ENCODE measurements at places on chromosomes 3 and 15.

GRCh38 chr3:51798411-51798963, 19.4 kb upstream of the IQCF6 start:
- no peaks in the 10 kb centered on the region for H3K4me1 ChIP-seq
- no peak for DNase-seq
- no peak overlapping the region for H3K4me3 ChIP-seq
- no peak overlapping the region for H3K27ac ChIP-seq

DNA sequence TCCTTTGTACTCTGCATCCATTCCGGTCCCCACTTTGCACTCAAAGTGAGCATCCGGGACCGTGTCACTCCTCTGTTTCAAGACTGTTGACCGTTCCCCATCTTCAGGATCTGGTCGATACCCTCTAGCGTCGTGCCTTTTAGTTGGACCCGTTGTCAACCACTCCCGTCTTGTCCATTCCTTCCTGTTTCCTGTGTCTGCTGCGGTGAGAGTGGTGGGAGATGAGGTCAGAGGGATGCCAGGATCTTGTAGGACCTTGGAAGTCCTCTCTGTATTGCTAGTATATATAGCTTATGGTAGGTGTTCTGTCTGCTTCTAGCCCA, 624 bp downstream of the BRK1 start:
- H3K4me1 ChIP-seq, result no peaks in the 10 kb centered on the region
- H3K36me3 ChIP-seq, result peaks cover 2% of the 10 kb centered on the region
- H3K27ac ChIP-seq, result no peak overlapping the region
- DNase-seq, result peak; percentile 22

DNA sequence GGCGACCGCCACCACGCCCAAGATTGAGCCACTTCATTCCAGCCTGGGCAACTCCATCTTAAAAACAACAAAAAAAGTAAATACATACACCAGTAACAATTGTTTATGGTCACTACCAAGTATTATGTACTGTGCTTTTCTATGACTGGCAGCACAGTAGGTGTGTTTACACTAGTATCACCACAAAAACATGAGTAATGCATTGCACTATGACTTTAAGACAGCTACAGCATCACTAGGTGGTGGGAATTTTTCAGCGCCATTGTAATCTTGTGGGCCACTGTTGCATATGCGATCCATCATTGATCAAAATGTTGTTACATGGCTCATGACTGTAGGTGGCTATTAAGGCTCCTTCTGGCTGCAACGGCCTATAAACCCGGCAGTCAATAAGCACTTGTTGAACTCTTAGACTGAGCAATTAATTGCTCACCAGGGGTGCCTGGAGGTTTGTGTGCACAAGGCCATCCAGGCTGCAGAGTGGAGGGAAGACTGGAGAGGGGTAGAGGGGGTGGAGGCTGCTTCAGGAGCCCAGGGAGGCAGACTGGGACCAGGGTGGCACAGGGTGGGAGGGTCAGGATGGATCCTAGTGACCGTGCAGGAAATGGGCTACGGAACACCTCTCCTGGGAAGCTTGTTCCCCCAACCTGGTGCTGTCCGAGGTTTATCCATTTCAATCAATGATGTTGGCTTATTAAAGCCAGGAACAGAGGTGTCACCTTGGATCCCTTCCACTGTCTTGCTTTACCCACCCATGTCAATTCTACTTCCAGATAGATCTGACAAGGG, 17.9 kb upstream of the COPG1 start:
- no peak overlapping the region for H3K27ac ChIP-seq
- no peak for DNase-seq
- H3K4me1 ChIP-seq, result peaks cover 11% of the 10 kb centered on the region
- no peaks in the 10 kb centered on the region for H3K36me3 ChIP-seq
- H3K4me3 ChIP-seq, result no peak overlapping the region

- DNase-seq, result no peak
- H3K27ac ChIP-seq, result no peak overlapping the region
- H3K36me3 ChIP-seq, result no peaks in the 10 kb centered on the region
- peaks cover 24% of the 10 kb centered on the region for H3K4me1 ChIP-seq
- H3K4me3 ChIP-seq, result no peak overlapping the region
Measured at GRCh38 chr3:194272861-194273742, 78.0 kb downstream of the CPN2 start.

GRCh38 chr15:90501898-90502297, 27.8 kb upstream of the CRTC3 start:
- peaks cover 31% of the 10 kb centered on the region for H3K36me3 ChIP-seq
- no peaks in the 10 kb centered on the region for H3K27me3 ChIP-seq
- DNase-seq, result no peak
- H3K4me3 ChIP-seq, result no peak overlapping the region
- no peak overlapping the region for H3K27ac ChIP-seq
- H3K4me1 ChIP-seq, result no peaks in the 10 kb centered on the region

DNA sequence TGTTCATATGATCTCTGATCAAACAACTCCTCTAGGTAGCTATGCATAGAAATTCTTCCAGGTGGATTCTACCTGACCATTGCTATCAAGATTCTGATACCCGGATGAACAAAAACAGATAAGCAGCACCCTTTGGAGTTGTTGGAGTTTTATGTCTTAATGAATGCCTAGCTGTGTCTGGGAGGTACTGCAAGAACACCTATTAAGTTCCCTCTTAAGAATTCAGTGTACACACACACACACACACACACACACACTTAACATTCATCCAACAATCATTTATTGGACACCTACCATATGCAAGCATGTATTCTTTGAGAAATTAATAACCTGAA, 58.1 kb upstream of the FNDC3B start:
- H3K36me3 ChIP-seq, result no peaks in the 10 kb centered on the region
- DNase-seq, result peak; percentile 72
- peaks cover 3% of the 10 kb centered on the region for H3K4me1 ChIP-seq
- H3K4me3 ChIP-seq, result no peak overlapping the region

- no peak for DNase-seq
- H3K36me3 ChIP-seq, result no peaks in the 10 kb centered on the region
- H3K4me3 ChIP-seq, result no peak overlapping the region
- H3K27me3 ChIP-seq, result no peaks in the 10 kb centered on the region
- no peak overlapping the region for H3K27ac ChIP-seq
Measured at GRCh38 chr15:91530956-91531582, 322.4 kb upstream of the SLCO3A1 start.

- no peak overlapping the region for H3K4me3 ChIP-seq
- no peaks in the 10 kb centered on the region for H3K36me3 ChIP-seq
- peaks cover 20% of the 10 kb centered on the region for H3K4me1 ChIP-seq
Measured at GRCh38 chr15:28097656-28098359, 1.3 kb downstream of the OCA2 start.

GRCh38 chr3:149466192-149466591, 8.3 kb upstream of the TM4SF4 start:
- H3K27ac ChIP-seq, result no peak overlapping the region
- no peaks in the 10 kb centered on the region for H3K36me3 ChIP-seq
- no peak for DNase-seq
- no peaks in the 10 kb centered on the region for H3K27me3 ChIP-seq
- peaks cover 3% of the 10 kb centered on the region for H3K4me1 ChIP-seq
- H3K4me3 ChIP-seq, result no peak overlapping the region

- H3K4me1 ChIP-seq, result no peaks in the 10 kb centered on the region
- no peaks in the 10 kb centered on the region for H3K36me3 ChIP-seq
- H3K27me3 ChIP-seq, result no peaks in the 10 kb centered on the region
- DNase-seq, result peak; percentile 37
- H3K4me3 ChIP-seq, result no peak overlapping the region
Measured at GRCh38 chr3:160801386-160802118, 45.5 kb downstream of the PPM1L start.

DNA sequence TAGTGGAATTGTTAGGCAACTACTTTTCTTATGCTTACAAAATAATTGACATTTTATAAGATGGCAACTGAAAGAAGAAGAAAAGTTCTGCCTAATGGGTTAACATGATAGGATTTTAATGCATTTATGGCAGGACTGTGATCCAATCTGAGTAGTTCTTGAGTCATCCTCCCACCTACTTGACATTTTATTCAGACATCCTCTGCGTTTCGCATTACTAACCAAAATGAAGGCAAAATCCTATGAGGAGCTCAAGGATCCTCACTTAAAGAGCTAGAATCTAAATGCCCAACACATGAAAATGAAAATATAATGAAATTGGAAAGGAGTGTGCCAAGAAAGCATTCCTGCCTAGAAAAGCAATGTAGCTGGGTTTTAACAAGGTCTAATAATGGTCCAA, 581.1 kb upstream of the SEMA6D start:
- DNase-seq, result no peak
- no peaks in the 10 kb centered on the region for H3K36me3 ChIP-seq
- no peaks in the 10 kb centered on the region for H3K27me3 ChIP-seq
- no peaks in the 10 kb centered on the region for H3K4me1 ChIP-seq
- no peak overlapping the region for H3K27ac ChIP-seq

GRCh38 chr3:170145278-170145677, 36.3 kb downstream of the PHC3 start:
- H3K36me3 ChIP-seq, result peaks cover 5% of the 10 kb centered on the region
- H3K4me3 ChIP-seq, result no peak overlapping the region
- DNase-seq, result no peak
- no peak overlapping the region for H3K27ac ChIP-seq
- no peaks in the 10 kb centered on the region for H3K27me3 ChIP-seq
- H3K4me1 ChIP-seq, result no peaks in the 10 kb centered on the region

DNA sequence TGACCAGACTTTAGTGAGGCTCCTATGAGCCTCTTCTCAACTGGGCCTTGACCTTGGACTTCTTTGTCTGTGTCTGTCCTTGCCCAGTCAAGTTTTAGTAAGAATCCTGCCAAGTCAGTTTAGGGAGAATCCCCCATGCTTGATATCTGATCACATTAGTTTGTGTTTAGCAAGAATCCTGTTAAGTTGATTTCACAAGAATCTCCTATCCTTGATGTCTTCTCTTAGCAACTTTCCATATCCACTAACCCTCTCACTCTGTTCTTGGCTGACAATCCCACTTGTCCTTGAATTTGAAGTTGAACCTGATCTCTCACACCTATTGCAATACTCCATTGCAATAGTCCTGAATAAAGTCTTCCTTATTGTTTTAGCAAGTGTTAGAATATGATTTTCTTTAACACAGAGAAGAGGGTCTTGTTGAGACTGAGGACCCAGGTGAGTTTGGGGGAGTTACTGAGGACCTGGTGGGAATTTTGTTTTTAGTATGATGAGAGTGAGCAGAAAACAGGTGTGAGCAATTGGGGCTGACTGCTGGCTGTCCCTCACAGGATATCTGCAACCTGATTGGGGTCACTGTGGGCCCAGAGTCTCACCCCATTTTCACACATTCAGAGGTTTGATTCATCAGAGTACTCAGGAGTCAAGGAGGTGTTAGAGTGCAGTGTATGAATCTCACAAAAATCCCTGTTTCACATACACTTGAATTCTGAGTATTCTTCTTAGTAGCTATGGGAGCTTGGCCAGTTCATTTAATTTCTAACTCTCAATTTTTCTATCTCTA, 39.9 kb upstream of the TNFAIP8L3 start:
- H3K27me3 ChIP-seq, result no peaks in the 10 kb centered on the region
- DNase-seq, result no peak
- H3K27ac ChIP-seq, result no peak overlapping the region

GRCh38 chr3:162094301-162094700, 597.7 kb downstream of the OTOL1 start:
- no peak for DNase-seq
- H3K27me3 ChIP-seq, result no peaks in the 10 kb centered on the region
- no peak overlapping the region for H3K4me3 ChIP-seq
- no peaks in the 10 kb centered on the region for H3K36me3 ChIP-seq
- H3K4me1 ChIP-seq, result no peaks in the 10 kb centered on the region
- no peak overlapping the region for H3K27ac ChIP-seq

GRCh38 chr3:169604118-169604517, 59.4 kb downstream of the MECOM start:
- DNase-seq, result peak; percentile 30
- no peaks in the 10 kb centered on the region for H3K36me3 ChIP-seq
- no peak overlapping the region for H3K4me3 ChIP-seq
- no peak overlapping the region for H3K27ac ChIP-seq
- no peaks in the 10 kb centered on the region for H3K27me3 ChIP-seq

DNA sequence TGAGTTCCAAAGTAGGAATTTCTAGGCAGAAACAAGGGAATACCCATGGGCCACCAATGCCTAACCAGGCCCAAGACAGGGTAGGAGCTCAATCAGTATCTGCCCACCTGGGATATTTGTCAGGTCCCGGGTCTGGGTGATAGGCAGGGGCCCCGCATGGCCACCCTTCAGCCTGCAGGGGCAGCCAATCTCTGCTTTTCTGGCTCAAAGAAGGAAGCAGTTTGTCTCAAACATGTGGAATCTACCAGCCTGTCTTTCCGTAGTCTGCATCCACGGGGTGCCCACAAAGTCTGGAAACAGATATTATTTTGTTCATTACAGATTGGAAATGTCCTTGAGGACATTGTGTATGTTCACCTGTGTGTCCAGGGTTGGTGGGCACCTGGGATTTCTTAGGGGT, 56.2 kb downstream of the CEMIP start:
- H3K27me3 ChIP-seq, result no peaks in the 10 kb centered on the region
- peaks cover 56% of the 10 kb centered on the region for H3K4me1 ChIP-seq
- peak overlapping the region; percentile 6 for H3K27ac ChIP-seq
- H3K4me3 ChIP-seq, result no peak overlapping the region

GRCh38 chr3:138902171-138902570, 44.8 kb downstream of the FOXL2 start:
- no peaks in the 10 kb centered on the region for H3K27me3 ChIP-seq
- DNase-seq, result no peak
- H3K27ac ChIP-seq, result no peak overlapping the region
- no peaks in the 10 kb centered on the region for H3K4me1 ChIP-seq
- H3K36me3 ChIP-seq, result no peaks in the 10 kb centered on the region
- H3K4me3 ChIP-seq, result no peak overlapping the region

GRCh38 chr3:179688850-179689249, 36.0 kb downstream of the USP13 start:
- no peaks in the 10 kb centered on the region for H3K27me3 ChIP-seq
- H3K4me3 ChIP-seq, result no peak overlapping the region
- no peak for DNase-seq
- H3K27ac ChIP-seq, result no peak overlapping the region

GRCh38 chr3:126100634-126101301, 16.8 kb upstream of the SLC41A3 start:
- no peak for DNase-seq
- no peak overlapping the region for H3K4me3 ChIP-seq
- no peak overlapping the region for H3K27ac ChIP-seq
- no peaks in the 10 kb centered on the region for H3K4me1 ChIP-seq
- H3K36me3 ChIP-seq, result no peaks in the 10 kb centered on the region

GRCh38 chr3:150384296-150385212, 23.5 kb upstream of the TSC22D2 start:
- H3K4me1 ChIP-seq, result peaks cover 6% of the 10 kb centered on the region
- no peaks in the 10 kb centered on the region for H3K27me3 ChIP-seq
- no peak overlapping the region for H3K4me3 ChIP-seq
- no peak overlapping the region for H3K27ac ChIP-seq

GRCh38 chr3:73072634-73073033, 11.2 kb downstream of the EBLN2 start:
- H3K36me3 ChIP-seq, result peaks cover 2% of the 10 kb centered on the region
- no peaks in the 10 kb centered on the region for H3K27me3 ChIP-seq
- no peak overlapping the region for H3K27ac ChIP-seq
- DNase-seq, result no peak

- H3K4me3 ChIP-seq, result no peak overlapping the region
- no peak for DNase-seq
- H3K4me1 ChIP-seq, result no peaks in the 10 kb centered on the region
- no peaks in the 10 kb centered on the region for H3K36me3 ChIP-seq
Measured at GRCh38 chr3:122058294-122058693, 3.1 kb downstream of the CD86 start.

Measured in trophoblast cell (in vitro differentiated cells and primary cell).